ENCODE measurements at places on chromosomes 5 and 9.
A peak's percentile ranks its signal among the peaks of the same experiment; 100 is the strongest.

- no peak for DNase-seq
Measured at GRCh38 chr9:95691435-95691834, 174.7 kb upstream of the PTCH1 start.

GRCh38 chr5:176888016-176888864, 10.9 kb downstream of the HK3 start:
- peak; percentile 18 for DNase-seq

DNA sequence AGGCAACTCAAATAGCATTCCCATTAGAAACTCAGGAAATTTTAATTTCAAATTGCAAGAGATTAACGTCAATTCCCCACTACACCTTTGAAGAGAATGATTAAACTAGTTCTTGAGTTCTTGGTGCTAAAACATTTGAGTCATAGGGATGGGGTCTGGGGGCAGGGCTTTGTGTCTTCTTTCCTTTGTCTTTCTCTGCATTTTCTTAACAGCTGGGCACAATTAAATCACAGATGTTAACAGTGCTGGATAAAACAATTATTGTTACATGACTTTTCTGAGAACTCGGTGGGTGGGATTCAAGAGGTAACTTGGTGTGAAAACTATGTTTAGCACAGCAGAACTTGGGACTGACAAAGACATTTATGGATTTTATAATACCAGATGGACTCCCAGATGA, 351.9 kb upstream of the TNC start:
- DNase-seq = no peak

- DNase-seq = no peak
Measured at GRCh38 chr5:113606298-113607134, 93.0 kb downstream of the YTHDC2 start.

DNA sequence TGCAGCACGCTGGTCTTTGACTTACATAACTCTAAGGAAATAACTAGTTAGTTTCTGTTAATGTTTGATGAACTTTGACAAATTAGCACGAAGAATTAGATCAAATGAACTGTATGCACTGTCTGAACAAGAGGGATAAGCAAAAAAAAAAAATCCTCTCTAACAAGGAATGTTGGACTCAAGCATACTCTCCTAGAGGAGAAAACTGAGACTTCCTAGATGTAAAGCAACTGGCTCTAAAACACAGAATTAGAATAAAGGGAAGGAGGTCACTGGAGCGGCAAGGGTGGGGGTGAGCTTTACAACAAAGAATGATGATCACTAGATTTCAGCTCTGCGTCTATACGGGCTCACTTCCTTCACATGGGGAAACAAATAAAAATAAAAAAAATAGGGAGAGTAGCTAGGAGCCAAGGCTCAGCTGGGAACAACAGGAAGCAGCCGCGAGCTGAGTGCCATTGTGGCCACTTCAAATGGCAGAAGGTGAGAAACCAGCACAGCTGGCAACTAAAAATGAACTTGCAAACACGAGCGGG, 48.7 kb upstream of the CEMIP2 start:
- no peak for DNase-seq
